ENCODE measurements at places on chromosomes 7 and 10.

DNA sequence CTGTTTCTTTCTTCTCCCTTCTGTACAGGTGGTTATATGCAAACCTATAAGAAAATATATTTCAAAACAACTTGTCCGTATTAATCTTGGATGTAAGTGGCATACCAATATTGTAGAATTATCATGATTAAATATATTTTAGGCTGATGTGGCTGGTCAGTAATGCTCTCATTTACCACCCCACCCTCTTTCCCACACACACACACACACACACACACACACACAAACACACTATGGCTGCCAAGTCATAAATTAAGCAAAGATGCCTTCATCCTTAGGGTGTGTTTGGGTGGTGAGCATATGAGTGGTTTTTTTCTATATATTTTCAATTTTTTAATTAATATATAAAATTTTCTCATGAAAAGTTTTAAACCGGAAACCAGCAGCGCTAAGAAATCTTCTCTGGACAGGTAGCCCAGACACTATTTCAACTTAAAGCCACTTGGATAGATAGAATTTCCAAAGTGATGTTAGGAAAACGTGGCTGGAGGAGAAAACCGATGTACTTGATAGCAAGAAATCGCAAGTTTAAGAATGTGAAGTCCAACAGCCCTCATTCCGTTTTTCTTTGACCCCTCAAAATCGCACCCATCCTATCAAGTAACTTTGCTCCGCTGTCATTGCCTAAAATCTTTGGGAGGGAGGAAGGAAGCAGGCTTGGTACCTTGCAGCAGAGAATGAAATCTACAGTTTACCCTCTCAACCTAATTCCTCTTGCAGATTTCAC lies 171.7 kb downstream of the FAM107B start:
- DNase-seq = no peak

GRCh38 chr7:158945519-158945918 lies 89.2 kb downstream of the DYNC2I1 start:
- no peak for DNase-seq

DNA sequence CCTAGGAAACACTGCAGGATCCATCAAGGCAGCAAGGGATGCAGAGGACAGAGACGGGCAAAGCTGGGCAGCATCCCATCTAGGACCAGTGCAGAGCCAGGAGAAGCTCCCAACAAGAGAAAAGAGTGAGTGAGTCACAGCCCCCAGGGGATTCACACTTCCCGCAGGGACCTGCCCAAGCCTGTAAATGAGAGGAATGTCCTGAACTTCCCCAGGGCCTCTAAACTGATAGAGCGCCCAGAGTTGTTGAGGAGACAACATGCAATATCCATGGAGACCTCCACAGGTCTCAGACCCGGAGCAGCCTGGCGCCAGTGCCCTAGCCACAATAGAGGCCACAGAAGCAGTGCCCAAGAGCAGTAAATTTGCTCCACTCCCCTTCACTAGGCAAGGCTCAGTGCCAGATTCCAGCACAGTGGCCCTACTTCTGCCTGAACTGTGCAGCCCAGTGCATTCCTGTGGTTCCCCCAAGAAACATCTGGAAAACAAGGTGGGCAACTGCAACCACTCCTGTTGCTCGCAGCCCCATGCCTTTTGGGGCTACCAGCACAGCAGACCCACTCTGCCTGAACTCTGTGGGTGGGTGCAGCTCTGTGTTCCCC lies 567.5 kb downstream of the POM121L12 start:
- DNase-seq = no peak

DNA sequence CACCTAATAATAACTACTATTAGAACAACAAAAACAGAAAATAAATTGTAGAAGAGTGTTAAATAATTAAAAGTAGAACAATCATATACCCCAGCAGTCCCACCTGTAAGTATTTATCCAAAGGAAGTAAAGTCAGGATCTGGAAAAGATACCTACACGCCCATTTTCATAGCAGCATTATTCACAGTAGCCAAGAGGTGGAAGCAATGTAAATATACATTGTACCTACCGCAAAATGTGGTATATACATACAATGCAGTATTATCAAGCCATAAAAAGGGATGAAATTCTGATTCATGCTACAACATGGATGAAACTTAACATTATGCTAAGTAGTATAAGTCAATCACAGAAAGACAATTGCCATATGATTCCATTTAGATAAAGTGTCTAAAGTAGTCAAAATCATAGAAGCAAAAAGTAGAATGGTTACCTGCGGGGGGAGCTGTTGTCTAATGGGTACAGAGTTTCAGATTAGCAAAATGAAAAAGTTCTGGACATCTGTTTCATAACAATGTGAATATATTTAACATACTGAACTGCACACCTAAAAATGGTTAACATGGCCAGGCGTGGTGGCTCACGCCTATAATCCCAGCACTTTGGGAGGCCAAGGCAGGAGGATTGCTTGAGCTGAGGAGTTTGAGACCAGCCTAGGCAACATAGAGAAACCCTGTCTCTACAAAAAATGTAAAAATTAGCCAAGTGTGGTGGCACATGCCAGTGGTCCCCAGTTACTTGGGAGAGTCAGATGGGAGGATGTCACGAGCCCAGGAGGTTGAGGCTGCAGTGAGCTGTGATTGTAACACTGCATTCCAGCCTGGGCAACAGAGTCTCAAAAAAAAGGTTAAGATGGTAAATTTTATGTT lies 6.0 kb upstream of the TMED4 start:
- no peak for DNase-seq

- DNase-seq = no peak
Measured at GRCh38 chr7:16558761-16559302, 32.2 kb downstream of the LRRC72 start.

Measured in HuH-7 (cell line).